ENCODE measurements at places on chromosomes 2 and 18.

GRCh38 chr2:111918383-111918806 is 20.0 kb downstream of the MERTK start:
- DNase-seq: no peak

- DNase-seq: no peak
These were observed 92.0 kb upstream of the GULP1 start for GRCh38 chr2:188199716-188200128.

DNA sequence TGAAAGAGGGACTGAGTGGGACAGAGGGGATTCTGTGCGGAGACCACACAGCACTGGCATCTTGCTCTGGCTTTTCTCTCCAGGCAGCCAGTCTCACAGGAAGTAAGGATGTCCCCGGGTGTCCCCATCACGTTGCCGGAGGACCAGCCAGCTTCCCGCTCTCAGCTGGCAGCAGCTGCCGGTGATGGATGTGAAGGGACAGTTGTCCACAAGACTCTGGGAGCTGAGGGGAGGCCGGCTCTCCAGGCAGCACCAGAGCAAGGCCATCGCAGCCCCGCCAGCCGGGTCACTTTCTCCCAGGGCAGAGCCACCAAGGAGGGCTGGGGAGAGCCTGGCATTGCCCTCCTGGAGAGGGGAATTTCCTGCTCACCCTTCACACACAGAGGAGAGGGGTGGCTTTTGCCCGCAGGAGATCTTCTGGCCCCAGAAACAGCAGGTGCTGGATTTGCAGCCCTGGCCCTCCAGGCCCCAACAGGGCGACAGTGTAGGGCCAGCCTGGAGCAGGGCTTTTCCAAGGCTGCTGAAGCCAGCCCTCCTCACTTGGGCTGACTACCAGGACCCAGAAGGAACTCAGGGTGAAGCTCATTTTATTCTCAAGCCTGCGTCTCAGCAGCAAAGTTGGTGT is 24.0 kb upstream of the B3GNT7 start:
- DNase-seq: no peak

- DNase-seq: no peak
These were observed 1.4 kb downstream of the GFPT1 start for GRCh38 chr2:69385443-69386151.

DNA sequence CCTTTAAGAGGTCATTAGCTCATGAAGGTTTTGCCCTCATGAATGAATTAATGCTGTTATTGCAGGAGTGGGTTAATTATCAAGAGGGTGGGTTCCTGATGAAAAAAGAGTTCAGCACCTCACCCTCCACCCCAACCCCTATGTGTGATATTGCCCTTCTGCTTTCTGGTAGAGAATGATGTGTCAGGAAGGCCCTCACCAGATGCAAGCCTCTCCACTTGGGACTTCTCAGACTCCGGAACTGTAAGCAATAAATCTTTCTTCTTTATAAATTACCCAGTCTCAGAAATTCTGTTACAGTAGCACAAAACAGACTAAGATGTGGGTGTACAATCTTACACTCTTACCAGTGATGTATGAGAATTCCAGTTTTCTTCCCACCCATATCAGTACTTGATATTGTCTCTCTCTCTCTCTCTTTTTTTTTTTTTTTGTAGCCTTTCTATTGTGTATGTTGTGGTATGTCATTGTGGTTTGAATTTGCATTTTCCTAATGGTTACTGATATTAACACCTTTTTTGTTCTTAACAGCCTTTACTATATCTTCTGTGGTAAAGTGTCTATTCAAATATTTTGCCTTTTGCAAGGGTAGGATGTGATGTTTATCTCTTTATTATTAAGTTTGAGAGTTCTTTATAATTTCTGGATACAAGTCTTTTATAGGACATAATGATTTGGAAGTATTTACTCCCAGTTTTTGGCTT is 10.4 kb upstream of the MAP2 start:
- DNase-seq: no peak

GRCh38 chr2:20232837-20233207 is 7.9 kb upstream of the SDC1 start:
- DNase-seq: no peak

GRCh38 chr18:24704946-24705630 is 244.7 kb downstream of the HRH4 start:
- DNase-seq: no peak

DNA sequence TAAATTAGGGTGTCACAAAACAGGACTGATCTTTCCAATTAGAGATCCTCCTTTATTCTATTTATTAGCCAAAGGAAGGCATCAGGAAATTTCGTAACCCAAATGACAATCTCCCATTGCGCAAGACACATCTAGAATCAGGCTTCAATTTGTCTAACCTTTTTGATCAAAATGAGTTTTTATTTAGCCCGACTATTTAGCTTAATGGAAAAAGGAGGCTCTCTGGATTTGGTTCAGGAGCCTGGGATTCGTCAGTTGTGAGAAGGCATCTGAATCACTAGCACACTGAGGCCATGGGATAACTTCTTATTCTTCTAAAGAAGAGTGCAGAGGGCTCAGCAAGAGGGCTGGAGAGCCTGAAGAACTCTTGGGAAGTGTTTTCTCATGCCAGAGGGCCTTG is 332.1 kb upstream of the ETAA1 start:
- no peak for DNase-seq

GRCh38 chr2:127064642-127065250 is 42.2 kb downstream of the BIN1 start:
- peak; percentile 60 for DNase-seq

- DNase-seq: no peak
These were observed 148.1 kb upstream of the PID1 start for GRCh38 chr2:229419158-229419557.

DNA sequence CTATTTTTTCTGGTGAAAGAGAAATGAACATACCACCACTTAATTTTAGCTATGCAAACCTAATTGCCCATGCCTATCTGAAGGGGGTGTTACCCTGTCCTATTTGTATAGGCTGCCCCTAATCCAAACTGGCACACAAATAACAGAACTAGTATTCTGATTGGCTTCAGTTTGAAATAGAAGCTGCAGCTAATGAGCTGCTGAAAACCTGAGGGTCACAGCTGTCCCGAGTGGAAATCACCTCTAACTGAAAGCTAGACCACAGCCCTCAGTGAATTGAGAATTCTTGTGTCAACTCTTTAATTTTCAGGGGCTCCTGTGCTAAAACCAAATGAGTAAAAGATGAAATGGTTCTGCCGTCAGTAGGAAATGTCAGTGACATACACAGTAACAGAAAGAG is 28.7 kb downstream of the CCDC141 start:
- DNase-seq: no peak

DNA sequence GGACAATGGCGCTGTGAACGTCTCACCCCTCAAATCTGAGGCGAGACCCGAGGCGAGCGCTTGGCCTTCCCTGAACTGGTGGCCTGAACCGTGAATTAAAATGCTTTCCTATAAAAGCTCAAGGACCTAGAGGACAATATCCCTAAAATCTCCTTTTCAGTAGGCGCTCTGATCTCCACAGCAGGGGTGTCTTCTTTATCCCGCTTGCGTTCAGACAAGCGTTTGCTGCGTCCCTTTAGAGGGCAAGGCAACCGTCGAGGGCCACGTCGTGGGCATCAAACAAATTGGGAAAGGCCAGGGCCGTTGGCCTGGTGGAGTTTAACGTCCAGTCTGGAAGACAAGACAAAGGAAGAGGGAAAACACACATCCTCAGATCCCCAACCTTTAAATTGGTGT is 1.3 kb upstream of the RAX start:
- DNase-seq: no peak

DNA sequence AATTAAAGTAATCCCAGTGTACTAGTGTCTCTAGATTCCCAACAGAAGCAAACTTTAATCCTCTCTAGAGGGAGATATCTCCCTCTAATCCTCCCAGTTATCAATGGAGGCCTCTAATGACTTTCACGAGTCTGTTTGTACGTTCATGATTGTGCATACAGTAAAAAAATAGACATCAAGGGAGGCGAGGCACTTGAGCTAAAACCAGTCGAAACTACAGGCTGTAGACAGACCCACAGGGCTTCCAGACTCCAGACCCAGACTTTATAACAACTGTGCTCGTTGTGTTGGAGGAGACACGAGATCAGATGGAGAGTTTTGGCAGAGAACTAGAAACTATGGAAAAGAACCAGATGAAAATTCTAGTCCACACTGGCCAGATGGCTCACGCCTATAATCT is 7.0 kb downstream of the DGKD start:
- DNase-seq: no peak

DNA sequence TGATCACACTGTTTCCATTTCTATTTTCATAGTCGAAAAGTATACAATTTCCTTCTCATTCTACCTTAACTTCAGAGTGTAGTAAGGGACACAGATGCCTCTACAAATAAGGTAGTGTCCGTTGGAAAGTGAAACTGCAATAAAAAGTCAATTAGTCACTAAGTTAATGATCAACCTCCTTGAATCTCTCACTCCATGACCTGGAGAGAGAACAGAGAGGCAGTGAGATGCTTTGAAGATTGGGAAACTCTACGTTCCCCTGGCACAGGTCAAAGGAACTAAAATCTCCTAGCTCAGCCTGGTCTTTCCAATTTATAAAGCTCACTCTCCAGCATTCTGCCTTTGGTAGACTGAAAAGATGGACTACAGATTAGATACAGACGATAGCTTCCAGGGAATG is 153.8 kb upstream of the ACAA2 start:
- no peak for DNase-seq

- DNase-seq: no peak
These were observed 43.3 kb downstream of the SERTAD2 start for GRCh38 chr2:64610316-64610855.

- DNase-seq: no peak
These were observed 91.8 kb downstream of the HRH4 start for GRCh38 chr18:24552218-24552617.

DNA sequence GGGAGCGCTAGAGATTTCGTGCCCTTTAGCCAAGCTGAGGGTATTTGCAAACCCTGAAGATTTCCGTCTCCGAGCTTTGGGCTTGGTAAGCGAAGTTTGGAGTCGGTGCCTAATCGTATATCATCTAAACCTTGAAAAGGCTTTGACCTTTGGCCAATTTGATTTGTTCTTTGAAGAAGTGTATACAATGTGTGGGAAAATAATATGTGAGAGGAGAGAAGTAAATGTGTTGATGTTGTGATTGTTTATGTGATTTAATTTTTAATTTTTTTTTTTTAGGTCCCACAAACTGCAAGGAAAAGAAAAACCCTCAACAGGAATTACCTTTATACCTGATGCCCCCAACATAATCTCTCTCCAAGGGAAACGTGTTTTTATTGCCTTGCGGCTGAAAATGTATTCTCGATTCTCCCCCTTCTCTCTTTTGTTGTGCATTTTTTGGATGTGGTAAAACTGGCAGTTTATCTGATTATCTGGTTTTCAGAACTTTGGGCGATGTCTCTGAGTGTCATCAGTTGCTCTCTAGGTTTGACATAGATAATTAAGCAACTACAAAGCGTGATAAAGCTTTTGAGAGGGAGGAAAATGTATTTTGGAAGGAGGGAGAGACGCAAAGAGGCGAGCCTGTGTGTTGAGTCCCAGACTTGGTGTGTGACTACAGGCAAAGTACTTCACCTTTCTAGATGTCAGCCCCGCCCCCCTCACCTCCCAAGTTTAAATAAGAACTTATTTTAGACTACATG is 912 bp upstream of the FBXO11 start:
- no peak for DNase-seq

DNA sequence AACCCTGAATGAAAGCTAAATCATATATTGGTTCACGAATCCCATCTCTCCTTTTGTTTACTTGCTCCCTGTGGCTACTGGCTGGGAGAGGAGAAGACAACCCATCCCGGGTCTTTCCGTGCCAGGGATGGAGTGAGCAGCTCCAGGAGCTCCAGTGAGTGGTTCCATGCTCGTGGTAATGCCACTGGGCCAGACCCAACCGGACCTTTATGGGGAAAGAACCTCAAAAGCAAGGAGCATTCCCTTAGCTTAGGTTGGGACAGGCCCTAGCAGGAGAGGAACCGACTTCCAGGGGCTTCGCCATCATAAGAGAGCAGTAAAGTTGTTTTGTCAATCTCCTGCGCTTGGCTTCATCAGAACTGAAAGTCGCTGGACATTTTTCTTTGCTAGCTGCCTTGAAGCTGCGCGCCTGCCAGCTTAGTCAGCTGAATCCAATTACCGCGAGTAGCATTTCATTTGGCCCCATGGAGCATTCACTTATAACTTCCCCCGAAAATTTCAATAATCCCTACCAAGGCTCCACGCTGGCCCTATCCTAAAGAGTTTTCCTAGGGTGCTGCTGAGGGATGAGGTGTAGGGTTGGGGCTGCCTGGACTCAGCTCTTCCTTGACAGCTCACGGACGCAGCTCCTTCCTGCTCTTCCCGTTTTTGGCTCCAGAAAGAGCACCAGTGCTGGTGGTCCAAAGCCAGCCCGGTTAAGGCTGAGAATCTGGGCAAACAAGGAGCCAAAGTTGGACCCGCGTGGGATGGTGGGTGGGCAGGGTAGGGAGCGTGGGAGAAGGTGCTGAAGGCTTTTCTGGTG is 4.9 kb downstream of the HOXD3 start:
- DNase-seq: no peak

DNA sequence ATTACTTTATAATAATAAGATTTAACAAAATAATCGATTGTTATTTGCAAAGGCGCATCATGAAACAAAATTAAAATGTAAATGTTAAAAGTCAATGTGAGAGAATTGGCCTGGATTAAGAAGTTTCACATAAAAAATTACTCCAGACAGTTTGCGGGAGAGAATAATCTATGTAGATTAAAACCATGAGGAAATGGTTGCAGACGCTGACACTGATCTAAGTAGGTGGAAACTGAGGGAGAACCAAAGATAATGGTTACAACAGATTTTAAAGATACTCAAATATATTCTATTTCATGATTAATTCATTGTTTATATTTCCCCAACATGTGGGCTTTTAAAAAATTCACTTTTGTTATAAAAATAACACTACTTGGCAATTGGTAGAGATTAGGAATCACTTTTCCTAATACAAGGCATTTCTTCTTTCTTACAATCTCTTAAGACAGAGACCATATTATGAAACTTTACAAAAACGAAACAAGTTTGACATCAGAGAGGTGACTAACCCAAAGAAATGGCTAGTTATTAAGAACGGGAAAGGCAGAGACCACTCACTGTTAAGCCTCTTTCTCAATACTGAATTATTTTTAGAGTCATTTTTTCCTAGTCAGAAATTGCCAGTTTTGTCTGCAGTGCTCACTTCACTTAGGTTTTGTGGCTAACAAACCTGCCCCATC is 1.6 kb downstream of the KANSL1L start:
- no peak for DNase-seq

- DNase-seq: no peak
These were observed 866.0 kb upstream of the ACVR2A start for GRCh38 chr2:146978577-146979555.

- DNase-seq: no peak
These were observed 56.5 kb upstream of the ERBB4 start for GRCh38 chr2:212595036-212595654.

GRCh38 chr2:223751012-223751411 is 86.4 kb downstream of the AP1S3 start:
- no peak for DNase-seq

- DNase-seq: no peak
These were observed 901 bp upstream of the MFSD6 start for GRCh38 chr2:190407246-190407661.

GRCh38 chr2:67340133-67341011 is 56.8 kb upstream of the ETAA1 start:
- DNase-seq: no peak
